ENCODE measurements at places on chromosomes 12 and 14.

GRCh38 chr12:46555406-46555852 is 182.9 kb upstream of the SLC38A2 start:
- no peak for DNase-seq

DNA sequence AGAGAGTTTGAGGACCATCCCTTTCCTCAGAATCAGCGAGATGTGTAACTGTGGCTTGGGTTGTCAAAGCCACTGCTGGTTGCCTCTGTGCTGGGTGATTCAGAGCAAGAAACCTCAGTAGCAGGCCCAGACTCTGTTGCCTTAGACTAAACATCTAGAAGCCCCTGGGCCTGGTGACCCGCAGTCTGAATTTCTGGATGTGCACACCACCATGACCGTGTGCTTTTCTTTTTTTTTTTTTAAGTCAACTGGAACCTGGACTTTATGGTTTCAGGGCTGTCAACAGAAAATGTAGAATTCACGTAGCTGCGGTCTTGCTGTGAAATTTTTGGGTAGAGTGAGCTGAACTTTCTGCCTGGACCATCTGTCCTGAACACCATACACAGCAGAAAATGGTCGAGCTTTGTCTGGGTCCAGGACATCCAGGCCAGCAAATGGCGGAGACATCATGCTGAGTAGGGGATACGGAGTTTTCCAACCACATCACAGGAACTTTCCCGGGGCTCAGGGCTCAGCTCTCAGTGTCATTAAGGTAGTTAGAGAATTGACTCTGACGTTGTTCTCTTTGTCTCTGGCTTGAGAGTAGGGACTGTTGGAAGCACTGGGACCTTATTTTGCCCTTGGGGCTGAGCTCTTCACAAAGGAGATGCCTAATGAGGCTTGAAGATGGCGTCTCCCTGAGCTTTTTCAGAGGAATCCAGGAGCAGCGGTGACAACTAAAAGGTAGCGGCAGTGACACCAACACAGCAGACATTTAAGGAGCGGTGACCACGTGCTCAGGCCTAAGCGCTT is 23.0 kb upstream of the BATF start:
- DNase-seq, result no peak

DNA sequence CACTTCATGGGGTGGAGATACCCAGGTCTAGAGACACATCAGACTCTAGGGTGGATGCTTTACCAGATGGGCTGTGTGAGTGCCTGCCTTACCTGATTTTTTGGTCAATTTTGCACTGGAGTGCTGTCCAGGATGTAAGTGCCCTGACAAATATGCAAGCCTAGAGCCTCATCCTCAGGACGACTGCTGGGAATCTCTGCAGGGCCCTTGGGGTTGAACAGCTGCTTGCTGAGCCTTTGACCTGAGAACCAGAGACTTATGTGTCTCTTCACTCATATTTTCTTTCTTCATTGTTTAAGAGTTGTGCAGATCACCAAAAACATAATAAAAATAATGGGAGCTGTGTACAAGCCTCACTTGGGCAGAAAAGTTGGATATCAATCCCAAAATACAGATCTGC is 551.5 kb upstream of the ATP2B1 start:
- DNase-seq, result no peak

DNA sequence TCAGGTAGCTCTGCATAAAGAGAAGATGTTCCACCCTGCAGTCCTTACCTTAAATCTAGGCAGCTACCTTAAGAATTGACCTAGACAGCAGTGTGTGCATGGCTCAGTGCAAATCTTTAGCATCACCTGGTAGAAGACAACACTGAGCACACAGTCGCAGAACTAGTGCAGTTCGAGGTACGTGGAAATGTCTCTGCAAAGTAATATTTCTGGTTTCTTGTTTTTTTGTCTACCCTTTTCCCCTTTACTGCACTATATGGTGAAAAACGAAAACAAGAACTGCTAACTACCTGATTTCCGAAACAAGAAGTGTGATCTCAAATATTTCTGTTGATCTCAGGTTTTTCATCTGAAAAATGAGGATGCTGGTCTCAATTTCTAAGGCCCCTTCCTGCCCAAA is 82.5 kb downstream of the ETV6 start:
- no peak for DNase-seq

DNA sequence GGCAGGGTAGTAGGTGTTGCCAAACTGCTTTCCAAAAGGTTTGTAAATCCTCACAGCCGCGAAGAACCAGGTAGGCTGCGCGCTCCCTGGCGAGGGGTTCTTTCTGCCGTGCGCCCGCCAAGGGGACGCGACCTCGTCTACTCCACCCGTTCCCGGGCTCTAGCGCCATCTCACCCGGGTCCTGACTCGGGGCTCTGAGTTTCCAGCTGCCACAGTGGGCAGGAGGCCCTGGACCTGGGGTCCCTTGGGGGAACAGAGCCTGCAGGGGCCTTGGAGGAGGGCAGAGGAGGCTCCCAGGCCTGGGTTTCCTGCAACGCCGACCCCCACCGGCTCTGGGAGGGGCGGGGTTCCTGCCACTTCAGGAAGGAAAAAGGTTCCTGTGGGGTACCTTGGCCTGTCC is 706 bp downstream of the ANHX start:
- no peak for DNase-seq

DNA sequence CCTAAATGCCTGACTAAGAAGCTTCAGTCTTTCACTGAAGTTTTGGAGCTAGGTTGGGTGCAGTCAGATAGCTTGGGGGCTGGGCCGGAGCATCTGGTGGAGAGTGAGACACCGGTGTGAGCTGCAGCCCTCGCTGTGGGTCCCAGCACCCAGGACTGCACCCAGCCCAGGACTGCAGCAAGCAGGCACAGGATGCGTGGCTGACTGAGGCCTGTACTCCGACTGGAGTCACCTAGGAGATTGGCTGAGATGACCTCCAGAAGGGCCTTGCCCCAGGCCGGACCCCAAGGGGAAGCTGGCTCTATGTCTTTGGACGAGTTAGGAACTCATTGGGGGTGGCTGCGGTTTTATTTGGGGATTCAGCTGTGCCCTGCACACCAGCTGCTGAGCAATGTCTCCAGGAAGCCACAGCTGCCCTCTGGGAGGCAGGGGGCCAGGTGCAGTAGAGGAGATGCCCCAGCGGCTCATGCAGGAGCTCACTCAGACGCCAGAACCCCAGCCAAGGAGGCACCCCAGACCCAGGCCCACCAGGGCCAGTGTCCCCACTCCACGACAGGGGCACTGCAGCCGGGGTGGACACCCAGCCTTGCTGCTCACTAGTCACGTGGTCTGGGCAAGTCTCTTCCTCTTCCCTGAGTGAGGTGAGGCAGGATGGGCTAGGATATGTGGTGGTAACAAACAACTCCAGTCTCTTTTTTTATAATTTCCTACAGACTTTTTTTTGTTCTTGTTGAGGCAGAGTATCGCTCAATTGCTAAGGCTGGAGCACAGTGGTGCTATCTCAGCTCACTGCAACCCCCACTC is 31.8 kb upstream of the RCOR1 start:
- no peak for DNase-seq

DNA sequence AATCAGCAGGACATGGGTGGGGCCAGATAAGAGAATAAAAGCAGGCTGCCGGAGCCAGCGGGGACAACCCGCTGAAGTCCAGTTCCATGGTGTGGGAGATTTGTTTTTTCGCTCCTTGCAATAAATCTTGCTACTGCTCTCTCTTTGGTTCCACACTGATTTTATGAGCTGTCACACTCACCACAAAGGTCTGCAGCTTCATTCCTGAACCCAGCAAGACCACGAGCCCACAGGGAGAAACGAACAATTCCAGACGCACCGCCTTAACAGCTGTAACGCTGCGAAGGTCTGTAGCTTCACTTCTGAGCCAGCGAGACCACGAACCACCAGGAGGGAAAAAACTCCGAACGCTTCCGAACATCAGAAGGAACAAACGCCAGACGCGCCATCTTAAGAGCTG is 2.8 kb upstream of the CNIH1 start:
- DNase-seq, result no peak

DNA sequence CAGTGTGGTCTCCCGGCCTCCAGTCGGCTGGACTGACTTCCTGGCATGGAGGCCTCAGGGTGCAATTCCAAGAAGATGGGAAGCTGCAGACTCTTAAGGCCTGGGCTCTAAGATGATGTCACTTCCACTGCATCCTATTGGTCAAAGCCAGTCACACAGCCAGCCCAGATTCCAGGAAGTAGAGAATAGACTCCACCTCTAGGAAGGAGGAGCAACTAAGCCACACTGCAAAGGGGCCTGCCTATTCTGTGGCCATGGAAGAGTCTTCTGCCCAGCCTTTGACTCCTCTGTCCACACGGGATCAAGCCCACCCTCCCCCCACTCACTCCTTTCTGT is 103.9 kb upstream of the RFLNA start:
- no peak for DNase-seq

DNA sequence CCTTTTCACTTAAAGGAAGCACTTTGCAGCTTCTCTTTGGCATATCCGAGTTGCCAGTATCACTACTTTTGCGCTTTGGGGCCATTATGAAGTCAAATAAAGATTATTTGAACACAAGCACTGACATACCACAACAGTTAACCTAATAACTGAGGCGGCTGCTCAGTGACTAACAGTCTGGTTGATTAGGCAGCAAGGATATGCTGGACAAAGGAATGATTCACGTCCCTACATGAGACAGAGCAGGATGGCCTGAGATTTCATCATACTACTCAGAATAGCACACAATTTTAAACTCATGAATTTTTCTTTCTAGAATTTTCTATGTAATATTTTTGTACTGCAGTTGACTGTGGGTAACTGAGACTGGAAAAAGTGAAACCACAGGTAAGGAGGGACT is 56.9 kb upstream of the E2F7 start:
- DNase-seq, result no peak

DNA sequence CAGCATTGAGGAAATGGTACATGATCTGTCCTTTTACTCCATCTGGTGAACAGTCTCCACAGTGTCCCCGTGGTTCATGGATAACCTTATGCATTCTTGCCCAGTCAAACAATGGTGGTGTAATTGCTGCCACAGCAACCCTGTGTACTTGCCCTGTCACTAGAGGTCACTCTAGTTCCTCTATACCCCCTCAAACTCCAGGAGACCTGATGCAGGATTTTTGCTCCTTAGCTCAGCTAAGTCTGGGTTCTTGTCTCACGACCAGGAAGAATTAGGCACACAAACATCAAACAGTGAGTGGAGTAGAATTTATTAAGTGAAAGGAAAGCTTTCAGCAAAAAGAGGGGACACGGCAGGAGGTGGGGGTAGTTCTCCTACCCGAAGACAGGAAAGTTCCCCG is 24.7 kb upstream of the EEA1 start:
- DNase-seq, result no peak

DNA sequence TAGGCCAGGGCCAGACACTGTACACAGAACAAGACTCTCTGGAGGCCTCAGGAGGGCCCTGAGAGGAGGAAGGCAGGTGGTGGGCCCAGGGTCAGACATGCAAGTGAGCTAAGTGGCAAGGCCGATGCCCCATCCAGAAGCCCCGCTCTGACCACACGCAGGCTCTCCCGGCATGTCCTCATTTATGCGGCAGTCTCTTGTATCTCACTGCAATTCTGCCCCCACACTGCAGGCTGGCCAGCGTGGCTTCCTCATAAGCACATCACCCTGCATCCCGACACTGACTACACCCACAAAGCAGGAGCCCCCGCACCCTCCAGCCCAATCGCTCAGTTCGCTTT is 17.5 kb downstream of the SSH1 start:
- no peak for DNase-seq

GRCh38 chr14:23160924-23161522 is 22.4 kb downstream of the SLC7A8 start:
- no peak for DNase-seq

DNA sequence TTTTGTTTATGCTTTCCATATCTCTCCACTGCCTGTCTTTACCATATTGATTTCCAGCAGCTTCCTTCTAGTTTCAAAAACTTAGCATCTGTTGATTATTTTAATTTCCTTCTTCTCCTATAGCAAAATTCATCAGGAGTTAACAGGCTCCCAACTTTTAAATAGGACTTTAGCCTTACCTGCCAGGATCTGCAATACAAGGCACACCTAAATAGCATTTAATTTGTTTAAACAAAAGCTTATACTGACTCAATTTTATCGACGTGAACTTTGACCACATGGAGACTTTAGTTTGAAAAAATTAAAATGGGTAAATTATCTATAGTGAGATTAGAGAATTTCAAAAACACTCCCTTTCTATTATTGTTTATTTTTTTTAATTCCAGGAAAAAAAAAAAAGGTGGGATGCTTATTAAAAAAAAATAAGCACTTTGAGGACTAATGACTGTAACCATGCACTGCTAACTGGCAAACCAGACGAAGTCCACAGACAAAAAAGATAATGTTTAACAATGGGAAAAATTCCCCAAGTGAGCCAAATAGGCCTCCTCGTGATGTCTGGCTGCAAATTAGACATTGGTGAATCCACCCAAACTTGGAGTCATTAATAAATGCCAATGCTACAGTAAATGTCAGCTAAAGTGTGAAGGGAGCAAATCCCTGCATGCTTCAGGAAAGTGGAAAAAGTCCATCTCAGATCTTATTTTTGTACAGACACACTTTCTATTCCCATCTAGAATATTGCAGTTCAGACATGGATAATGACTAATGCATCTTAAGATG is 40.7 kb downstream of the RMST start:
- DNase-seq, result no peak

GRCh38 chr12:3123729-3124128 is 46.5 kb downstream of the TSPAN9 start:
- no peak for DNase-seq

- DNase-seq, result no peak
These were observed 268.0 kb downstream of the BTG1 start for GRCh38 chr12:91877456-91878235.

- DNase-seq, result no peak
These were observed 114.4 kb downstream of the SLC38A1 start for GRCh38 chr12:46154221-46154985.

DNA sequence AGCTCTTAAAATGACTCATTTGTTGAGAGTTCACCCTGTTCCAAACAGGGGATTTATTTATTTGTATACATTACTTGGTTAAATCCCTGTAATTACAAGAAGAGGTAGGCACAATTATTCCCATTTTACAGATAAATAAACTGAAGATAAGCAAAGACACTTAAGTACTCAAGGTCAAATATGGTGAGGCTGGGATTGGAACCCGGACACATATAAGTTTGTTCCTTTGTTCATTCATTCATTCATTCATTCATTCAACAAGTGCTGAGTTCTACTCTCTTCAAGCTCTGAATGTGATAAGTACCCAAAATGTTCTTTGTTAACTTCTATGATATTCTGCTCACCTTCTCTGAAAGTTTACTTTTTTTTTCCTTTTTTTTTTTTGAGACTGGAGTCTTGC is 2.4 kb upstream of the TRIM9 start:
- no peak for DNase-seq

Measured in neuronal stem cell (in vitro differentiated cells).